ENCODE measurements at places on chromosomes 4 and X. TPM values are rescaled to one million over a fixed set of nuclear protein-coding genes. Genes with fewer than 3 reads are reported as not detected.

NAP1L3 gene
- total RNA-seq: 3.5 TPM

SCML2 gene
- 1.1 TPM for total RNA-seq

TMEM47 gene
- total RNA-seq: 17.8 TPM

AFF2 gene
- total RNA-seq: 0.79 TPM

Measured in bronchial smooth muscle cell (primary cell).